Neural crest cell (in vitro differentiated cells): ENCODE measurements at places on chromosomes 5 and 9. TPM values are rescaled to one million over a fixed set of nuclear protein-coding genes. Genes with fewer than 3 reads are reported as not detected.

C5orf58 gene
- not detected in 2 replicates for total RNA-seq

SEMA4D gene
- total RNA-seq, result 32.3 and 33.5 TPM in 2 replicates

SNCAIP gene
- 10.2 and 11.6 TPM in 2 replicates for total RNA-seq

PDCD1LG2 gene
- total RNA-seq, result not detected in 2 replicates

GALNT12 gene
- total RNA-seq, result 4.6 and 4.9 TPM in 2 replicates

BRINP1 gene
- total RNA-seq, result 0.86 and 0.96 TPM in 2 replicates

CENPK gene
- total RNA-seq, result 55.2 and 66.4 TPM in 2 replicates

GPSM1 gene
- total RNA-seq, result 50.8 and 56.7 TPM in 2 replicates

- H3K4me1 ChIP-seq, result no peaks in the 10 kb centered on the region
- no peaks in the 10 kb centered on the region for H3K36me3 ChIP-seq
- H3K27me3 ChIP-seq, result no peaks in the 10 kb centered on the region
Measured at GRCh38 chr9:6229619-6230018, 14.0 kb downstream of the IL33 start.

- no peak overlapping the region for H3K27ac ChIP-seq
- DNase-seq, result no peak
- H3K4me3 ChIP-seq, result no peak overlapping the region
- peaks cover 14% of the 10 kb centered on the region for H3K36me3 ChIP-seq
- H3K4me1 ChIP-seq, result no peaks in the 10 kb centered on the region
Measured at GRCh38 chr5:1432296-1432695, 12.9 kb downstream of the SLC6A3 start.

DNA sequence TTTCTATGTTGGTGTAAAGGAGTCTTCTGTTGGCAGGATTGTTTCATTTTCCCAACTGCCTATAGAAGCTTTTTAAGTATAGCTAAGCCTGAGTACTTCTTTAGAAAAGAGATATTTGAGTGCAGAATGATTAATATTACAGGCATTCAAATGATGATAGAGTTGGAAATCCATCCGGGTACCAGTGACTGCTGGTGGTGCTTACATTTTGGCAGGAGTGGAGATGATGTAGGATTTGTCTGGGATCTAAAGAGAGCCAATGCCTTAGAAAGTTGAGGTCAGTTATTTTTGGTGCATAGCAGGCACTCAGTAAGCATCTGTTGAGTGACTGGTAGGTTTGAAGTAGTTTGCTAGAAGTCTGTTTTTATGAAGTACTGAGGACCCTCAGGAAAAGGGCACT, 433.5 kb downstream of the DMAC1 start:
- no peak for DNase-seq
- peaks cover 25% of the 10 kb centered on the region for H3K4me1 ChIP-seq
- no peaks in the 10 kb centered on the region for H3K36me3 ChIP-seq
- H3K27ac ChIP-seq, result no peak overlapping the region

DNA sequence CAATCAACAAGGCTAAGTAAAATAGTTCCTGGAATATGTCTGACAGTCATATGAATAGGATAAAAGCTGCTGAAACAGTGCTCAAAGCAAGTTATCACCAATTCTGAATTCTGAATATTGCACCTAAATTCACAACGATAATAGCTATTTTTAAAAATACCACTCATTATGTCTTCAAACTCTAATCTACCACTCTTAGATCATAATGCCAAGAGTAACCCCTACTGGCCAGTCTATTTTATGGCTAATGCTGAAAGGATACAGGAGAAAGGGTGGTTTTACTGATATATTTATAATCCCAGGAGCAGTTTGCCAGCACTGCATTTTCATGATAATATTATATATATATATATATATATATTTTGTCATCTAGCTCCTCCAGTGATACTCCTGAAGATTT, 232.8 kb downstream of the PDE4D start:
- no peaks in the 10 kb centered on the region for H3K27me3 ChIP-seq
- H3K36me3 ChIP-seq, result no peaks in the 10 kb centered on the region
- no peak overlapping the region for H3K4me3 ChIP-seq
- H3K27ac ChIP-seq, result no peak overlapping the region
- no peak for DNase-seq

DNA sequence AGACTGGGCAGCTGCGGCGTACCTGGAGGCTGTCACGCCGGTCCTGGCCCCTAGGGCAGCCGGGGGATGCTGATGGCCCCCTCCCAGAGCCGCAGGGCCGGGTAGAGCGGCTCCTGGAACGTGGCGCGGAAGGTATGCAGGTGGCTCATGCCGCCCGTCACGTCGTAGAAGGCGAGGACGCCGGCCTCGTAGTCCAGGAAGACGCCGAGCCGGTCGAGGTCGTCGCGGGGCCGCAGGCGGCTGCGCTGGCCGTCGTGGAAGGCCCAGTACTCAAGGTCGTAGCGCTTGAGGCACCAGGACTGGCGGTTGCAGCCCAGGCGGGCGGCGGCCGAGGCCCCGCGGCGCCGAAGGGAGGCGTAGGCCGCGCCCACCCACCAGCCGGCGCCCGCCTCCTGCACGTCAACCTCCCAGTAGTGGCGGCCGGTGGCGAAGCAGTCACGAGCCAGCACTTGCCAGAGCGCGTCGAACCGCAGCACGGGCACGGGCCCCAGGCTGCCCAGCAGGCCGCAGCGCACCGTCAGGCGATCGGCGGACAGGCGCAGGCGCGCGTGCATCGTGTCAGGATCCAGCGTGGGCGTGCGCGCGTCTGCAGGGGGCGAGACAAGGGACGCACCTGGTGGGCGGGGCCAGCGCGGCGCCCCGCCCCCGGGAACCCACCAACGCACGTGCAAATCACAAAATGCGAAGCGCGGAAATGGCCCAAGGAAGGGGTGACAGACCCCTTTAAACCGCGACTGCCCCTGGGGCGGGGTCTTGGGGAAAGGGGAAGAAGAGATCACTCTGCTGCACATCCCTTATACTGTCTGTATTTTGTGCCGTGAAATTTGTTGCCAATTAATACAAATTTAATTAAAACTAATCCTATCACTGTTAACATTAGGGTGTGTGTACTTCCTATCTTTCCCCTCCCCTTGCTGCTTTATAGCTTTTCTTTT, 31.2 kb downstream of the NANS start:
- DNase-seq, result peak; percentile 22
- no peak overlapping the region for H3K27ac ChIP-seq
- peaks cover 5% of the 10 kb centered on the region for H3K36me3 ChIP-seq
- no peak overlapping the region for H3K4me3 ChIP-seq
- H3K27me3 ChIP-seq, result peaks cover 24% of the 10 kb centered on the region

GRCh38 chr5:179120421-179120861, 60.3 kb downstream of the ZNF354C start:
- H3K4me3 ChIP-seq, result no peak overlapping the region
- no peak for DNase-seq
- no peak overlapping the region for H3K27ac ChIP-seq

- no peak overlapping the region for H3K27ac ChIP-seq
- H3K27me3 ChIP-seq, result no peaks in the 10 kb centered on the region
- DNase-seq, result no peak
- H3K36me3 ChIP-seq, result no peaks in the 10 kb centered on the region
Measured at GRCh38 chr5:111779922-111780292, 22.9 kb upstream of the NREP start.

DNA sequence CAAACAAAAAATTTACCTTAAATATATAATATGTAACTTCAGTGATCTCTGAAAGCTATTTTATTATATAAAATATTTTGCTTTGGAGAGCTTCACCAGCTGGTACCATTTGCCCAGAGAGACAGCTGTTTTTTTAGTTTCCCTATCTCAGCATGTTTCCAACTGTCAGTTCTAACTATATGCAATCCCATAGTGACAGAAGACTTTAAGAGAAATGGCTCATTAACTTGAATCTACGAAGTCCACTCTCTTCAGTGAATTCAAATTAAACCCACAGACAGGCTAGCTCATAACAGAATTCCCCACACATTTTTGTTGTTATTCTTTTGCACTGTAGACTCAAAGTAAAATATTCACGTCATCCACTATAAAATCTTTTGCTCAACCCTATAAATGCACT, 251.8 kb upstream of the POU5F2 start:
- H3K36me3 ChIP-seq, result peaks cover 3% of the 10 kb centered on the region
- H3K27me3 ChIP-seq, result no peaks in the 10 kb centered on the region
- no peak overlapping the region for H3K4me3 ChIP-seq
- peaks cover 30% of the 10 kb centered on the region for H3K4me1 ChIP-seq
- DNase-seq, result no peak

DNA sequence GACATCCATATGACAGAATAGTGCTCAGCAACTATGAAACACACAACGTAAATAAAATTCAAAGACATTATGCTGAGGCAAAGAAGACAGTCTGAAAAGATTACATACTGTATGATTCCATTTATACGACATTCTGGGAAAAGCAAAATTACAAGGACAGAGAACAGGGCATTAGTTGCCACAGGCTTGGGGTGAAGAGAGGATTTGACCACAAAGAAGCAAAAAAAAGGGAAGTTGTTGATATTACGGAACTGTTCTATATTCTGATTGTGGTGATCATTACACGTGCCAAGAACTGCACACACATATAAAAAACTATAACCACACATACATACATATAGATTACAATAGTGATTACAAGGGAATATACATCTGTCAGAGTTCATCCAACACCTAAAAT, 24.1 kb downstream of the CDK5RAP2 start:
- DNase-seq, result no peak
- H3K4me3 ChIP-seq, result no peak overlapping the region
- peaks cover 15% of the 10 kb centered on the region for H3K36me3 ChIP-seq
- peaks cover 6% of the 10 kb centered on the region for H3K4me1 ChIP-seq
